ENCODE measurements at places on chromosomes 16 and 17.

DNA sequence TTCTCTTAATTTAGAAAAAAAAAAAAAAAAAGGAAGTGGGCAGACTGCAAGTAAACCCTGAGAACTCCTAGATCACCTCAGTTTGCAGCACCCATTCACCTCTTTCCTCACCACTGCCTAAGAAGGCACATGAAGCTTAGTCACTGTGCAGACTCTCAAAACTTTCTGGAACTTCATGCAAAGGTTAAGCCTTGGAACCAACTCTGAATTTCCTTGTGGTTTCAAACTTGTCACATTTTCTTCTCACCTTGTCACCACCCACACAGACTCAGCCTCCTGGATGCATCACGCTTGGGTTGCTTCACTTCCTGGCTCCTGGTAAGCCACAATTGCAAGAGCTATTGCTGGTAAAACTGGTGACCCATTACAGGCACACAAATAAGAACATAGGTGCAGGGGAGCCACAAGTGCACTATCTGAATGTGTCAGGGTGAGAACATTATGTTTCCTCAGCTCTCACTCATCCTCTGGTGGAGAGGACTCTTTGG lies 15.0 kb upstream of the CPD start:
- peak; percentile 79 for DNase-seq

GRCh38 chr16:58652741-58653140 lies 23.1 kb upstream of the CNOT1 start:
- DNase-seq: no peak

DNA sequence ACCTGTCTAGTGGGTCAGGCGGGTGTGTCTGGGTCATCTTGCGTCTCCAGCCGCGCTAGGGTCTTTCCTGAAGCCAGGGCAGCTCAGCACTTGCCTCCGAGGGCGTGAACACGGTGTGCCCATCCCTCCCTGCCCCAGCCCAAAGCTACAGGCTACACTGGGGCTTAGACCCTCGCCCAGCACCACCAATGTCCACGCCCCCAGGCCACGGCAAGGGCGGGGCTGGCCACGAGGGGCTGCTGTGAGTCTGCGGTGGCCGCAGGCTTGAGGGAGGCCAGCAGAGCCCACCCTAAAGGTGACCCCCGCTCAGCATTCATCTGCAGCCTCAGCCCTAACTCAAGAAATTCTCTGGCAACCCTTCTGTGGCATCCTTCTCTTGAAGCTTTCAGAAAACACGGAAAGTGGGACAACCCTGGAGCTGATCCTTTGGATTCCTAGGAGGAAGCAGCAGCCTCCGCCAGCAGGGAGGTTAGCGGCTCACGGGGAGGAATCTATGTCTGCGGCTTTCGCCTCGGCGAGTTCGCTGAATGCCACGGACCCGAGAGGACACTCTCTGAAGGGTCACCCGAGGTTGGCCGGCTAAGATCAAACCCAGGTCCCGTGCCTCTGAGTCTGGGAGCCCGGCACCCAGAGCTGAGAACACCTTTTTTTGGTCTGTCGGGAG lies 41.7 kb downstream of the TIMM22 start:
- DNase-seq: no peak

DNA sequence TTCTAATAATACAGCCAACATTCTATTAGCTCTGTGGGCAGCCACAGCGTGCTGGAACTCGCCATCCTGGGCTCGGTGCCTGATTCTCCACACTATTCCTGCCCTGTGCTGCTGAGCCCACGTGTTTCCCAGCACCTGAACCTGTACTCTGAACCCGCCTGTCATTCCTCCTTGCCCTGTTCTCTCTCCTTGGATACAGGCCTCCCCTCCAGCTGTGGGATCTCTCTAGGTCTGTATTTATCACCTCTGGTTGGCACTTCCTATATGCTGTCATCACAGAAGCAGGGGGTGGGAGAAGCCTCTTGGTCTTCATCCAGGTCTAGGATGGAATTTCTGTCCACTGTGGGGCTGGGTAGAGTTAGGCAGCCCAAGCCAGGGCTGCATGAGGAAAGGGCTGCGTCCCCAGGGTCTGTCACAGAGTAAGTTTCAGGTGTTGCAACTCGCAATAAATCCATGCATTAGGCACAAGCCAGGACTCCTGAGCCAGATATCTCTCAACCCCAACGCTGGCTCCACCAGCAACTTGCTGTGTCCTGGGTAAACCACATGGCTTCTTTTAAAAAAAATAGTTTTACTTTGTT lies 56.0 kb downstream of the ABAT start:
- no peak for DNase-seq

- no peak for DNase-seq
Measured at GRCh38 chr16:88357317-88358022, 25.3 kb upstream of the ZNF469 start.

- DNase-seq: peak; percentile 26
Measured at GRCh38 chr17:49193513-49194296, 16.7 kb downstream of the GNGT2 start.

DNA sequence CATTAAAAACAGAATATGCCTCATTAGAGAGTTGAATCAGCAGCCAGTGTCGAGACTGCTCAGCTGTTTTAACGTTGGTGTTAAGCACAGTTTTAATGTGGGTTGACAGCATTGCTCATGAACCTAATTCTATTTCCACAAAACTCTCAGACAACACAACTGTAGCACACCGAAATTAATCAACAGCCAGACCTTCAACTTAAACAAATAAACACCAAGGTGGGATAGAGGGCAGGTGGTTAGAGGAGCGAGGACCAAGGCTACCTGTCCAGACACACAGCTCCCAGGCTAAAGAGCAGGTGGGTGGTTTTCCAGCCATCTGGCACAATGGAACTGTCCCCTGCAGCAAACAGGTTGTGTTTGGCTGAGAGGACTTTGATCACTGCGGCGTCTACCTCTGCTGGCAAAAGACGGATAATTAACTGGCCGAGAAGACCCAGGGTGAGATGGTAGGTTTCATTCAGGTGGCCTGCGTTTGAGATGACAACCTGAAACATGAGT lies 69.6 kb upstream of the ATP2A3 start:
- DNase-seq: no peak

GRCh38 chr17:14331225-14331981 lies 30.5 kb downstream of the HS3ST3B1 start:
- DNase-seq: no peak

GRCh38 chr17:67093348-67093747 lies 49.0 kb downstream of the CACNG1 start:
- no peak for DNase-seq

DNA sequence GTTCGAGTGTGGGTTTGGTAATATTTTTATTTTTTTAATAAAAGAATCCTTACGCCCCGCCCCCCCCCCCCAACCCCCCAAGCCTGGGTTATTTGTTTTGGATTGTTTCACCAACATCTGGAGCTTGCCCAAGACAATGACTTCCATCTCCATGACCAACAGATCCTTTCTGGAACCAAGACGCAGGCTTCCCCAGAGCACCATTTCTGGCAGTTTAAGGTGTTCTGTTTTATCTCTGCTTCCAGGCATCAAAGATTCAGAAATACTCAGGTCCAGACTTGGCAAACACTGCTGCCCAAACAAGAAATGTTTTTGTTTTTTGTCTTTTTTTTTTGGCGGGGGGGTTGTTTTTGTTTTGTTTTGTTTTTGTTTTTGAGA lies 56.1 kb downstream of the PLXDC1 start:
- no peak for DNase-seq

- DNase-seq: no peak
Measured at GRCh38 chr17:6420173-6420641, 14.7 kb downstream of the AIPL1 start.

DNA sequence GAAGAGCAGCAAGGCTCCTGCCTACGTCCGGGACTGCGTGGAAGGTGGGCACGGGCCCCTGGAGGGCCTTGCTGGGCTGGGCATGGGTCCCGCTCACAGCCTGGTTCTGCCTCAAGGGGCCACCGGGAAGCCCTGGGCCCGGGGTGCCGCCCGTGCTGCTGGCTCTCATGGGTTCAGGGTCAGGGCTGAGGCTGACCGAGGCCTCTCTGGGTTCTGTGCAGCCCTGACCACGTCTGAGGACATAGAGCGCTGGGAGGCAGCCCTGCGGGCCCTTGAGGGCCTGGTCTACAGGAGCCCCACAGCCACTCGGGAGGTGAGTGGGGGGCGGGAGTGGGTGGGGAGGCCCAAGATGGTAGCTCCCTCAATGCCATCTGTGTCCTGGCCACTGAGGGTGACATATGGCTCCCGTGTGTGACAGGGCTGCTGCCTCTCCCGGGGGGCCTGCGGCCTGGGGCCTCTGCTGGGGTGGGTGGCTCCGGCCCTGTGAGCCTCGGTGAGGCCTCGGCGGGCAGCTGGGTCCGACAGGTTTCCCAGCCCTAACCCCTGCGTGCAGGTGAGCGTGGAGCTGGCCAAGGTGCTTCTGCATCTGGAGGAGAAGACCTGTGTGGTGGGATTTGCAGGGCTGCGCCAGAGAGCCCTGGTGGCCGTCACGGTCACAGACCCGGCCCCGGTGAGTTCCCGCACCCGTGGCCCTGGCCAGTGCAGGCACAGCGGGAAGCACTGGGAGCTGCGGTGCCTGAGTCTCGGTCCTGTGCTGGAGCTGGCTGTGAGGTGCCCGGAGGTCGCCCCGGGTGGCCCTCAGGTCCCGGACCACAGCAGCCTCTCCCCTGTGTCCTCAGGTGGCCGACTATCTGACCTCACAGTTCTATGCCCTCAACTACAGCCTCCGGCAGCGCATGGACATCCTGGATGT lies 9.2 kb downstream of the TELO2 start:
- DNase-seq: no peak

GRCh38 chr16:58456193-58456592 lies 43.8 kb upstream of the NDRG4 start:
- no peak for DNase-seq

GRCh38 chr16:21584817-21585216 lies 14.6 kb upstream of the METTL9 start:
- DNase-seq: no peak

GRCh38 chr16:61945511-61945910 lies 90.7 kb downstream of the CDH8 start:
- no peak for DNase-seq

DNA sequence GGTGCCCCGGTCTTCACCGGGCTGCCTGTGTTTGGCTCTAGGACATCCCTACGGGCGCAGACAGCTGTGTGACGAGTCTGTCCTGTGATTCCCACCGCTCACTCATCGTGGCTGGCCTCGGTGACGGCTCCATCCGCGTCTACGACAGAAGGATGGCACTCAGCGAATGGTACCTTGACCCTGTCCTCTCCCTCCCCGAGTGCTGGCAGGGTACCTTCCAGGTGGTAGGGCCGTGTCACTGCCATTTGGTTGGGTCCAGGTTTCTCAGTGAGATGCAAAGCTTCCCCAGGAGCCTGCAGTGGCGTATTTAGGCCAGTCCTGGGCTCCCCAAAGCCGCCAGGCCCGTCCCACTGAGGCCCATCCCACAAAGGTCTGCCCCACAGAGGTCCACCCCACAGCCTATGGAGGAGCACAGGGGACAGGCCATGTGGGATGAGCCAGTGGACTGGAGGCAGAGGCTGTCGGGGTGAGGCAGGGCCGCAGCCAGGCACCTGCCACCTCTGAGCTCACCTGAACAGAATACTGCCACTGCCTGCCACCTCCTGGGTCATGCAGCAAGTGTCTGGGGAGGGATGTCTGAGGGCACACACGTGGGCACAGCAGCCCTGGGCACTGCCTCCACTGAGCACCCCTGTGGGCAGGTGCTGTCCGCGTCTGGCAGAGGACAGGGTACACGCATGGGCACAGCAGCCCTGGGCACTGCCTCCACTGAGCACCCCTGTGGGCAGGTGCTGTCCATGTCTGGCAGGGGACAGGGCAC lies 31.4 kb upstream of the CHMP6 start:
- no peak for DNase-seq

DNA sequence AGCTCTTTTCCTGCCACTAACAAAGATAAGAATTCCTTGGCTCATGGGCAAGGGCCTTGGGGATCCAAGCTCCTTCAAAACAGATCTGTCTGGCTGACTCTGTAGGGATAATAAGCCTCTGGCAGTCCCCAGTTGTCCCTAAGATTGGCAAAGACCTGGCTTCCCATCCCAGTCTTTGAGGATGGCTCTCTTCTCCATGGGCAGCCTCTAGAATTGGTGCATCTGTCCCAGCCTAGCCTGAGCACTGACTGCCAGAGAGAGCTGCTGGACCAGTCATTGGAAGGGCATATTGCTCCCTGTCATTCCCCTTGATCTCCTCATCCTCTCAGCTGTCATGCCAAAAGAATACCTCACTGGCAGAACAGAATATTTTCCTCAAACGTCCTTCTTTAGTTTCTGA lies 13.2 kb upstream of the CUEDC1 start:
- DNase-seq: no peak

- DNase-seq: no peak
Measured at GRCh38 chr17:74016461-74016860, 187.0 kb upstream of the RPL38 start.

- DNase-seq: peak; percentile 3
Measured at GRCh38 chr17:37025847-37026530, 77.2 kb downstream of the AATF start.

DNA sequence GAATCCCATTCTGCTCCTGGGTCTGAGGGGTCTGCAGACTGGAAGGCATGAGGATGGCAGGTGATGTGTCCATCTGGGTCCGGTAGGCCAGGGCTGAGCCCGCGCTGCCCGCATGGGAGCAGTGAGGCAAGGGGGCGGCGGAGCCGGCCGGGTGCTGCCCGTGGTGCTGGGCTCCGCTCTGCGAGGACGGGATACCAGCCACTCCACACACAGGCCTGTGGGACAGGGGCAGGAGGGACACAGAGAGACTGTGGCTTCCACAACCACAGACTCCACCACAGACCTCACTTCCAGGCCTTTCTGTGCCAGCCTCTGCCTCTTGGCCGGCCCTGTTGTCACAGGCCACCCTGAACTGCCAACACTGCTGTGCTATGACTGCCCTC lies 25.4 kb downstream of the MAP1LC3B start:
- DNase-seq: no peak

DNA sequence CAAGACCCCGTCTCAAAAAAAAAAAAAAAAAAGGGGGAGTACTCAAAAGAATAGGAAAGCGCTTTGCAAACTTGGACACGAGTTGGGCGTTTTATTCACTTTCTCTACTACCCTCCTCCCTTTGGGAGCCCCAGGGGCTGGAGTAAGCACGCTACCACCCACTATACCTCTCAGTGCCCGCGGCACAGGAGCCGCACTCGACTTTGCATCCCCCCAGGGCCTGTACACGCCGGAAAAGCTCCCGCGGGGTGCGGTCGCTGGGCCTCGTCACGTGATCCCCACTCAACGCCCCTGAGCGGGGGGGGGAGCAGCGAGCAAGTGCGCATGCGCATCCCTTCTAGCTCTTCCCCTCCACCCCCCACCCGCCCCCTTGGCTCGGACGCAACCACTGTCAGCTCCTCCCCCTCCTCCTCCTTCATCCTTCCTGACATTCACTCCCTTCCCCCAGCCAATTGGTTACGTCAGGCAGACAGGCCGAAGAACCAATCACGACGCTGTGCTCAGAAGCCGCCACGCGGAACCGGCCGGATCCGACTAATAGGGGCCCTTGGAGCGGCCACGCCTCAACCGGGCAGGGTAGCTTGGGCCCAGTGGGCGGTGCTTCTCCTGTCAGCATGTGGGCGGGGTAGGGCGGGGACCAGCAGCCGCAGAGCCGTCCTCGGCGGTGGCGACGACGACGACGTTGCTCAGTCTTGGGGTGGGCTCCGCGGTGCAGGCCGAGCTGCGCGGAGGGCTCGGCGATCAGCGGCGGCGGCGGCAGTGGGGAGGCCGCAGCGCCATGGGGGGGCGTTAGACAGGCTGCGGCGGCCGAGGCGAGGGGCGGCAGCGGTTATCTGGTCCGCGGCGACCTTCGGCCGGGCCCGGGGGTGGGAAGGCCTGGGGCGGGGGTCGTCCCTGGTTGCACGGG lies at the start of gene HAPSTR1:
HAPSTR1 (plus strand) TSS at position 685 of the 907 bp plus-strand sequence. CDS start 401 bp downstream, outside the sequence.
- peak; percentile 100 for DNase-seq

GRCh38 chr16:70689035-70689969 lies 3.4 kb upstream of the MTSS2 start:
- no peak for DNase-seq
